ENCODE measurements at places on chromosomes 11 and 22.

DNA sequence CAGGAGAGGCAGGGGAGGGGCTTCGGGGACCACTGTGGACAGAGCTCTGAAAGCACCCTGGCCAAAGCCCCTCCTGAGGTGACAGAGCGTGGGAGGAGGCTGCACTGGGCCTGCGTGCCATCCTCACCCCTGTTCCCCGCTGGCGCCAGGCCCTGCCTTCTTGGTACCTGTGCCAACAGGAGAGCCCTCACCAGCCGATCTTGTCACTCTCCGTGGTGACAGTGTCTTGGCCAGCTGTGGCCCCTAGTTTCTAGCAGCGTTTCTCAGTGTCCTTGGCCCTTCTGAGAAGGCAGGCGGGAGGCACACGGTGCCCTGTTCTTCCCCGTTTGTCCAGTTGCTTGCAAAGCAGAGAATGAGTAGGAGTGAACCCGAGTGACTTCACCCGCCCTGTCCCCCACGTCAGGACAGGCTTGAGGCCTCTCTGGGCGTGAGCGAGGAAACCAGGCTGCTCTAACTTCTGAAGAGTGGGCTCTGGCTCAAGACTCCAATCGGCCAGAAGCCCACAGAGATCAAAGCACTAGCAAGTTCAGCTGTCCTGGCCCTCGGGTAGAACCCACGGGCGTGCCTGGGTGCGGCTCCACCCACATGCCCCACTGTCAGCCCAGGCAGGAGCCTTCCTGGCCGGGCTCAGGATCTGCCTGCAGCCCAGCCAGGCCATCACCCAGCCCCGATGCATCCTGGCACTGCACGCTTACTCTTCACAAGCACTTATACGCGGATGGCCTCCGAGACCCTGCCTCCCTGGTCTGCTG lies 60.2 kb upstream of the EMID1 start:
- DNase-seq: no peak

DNA sequence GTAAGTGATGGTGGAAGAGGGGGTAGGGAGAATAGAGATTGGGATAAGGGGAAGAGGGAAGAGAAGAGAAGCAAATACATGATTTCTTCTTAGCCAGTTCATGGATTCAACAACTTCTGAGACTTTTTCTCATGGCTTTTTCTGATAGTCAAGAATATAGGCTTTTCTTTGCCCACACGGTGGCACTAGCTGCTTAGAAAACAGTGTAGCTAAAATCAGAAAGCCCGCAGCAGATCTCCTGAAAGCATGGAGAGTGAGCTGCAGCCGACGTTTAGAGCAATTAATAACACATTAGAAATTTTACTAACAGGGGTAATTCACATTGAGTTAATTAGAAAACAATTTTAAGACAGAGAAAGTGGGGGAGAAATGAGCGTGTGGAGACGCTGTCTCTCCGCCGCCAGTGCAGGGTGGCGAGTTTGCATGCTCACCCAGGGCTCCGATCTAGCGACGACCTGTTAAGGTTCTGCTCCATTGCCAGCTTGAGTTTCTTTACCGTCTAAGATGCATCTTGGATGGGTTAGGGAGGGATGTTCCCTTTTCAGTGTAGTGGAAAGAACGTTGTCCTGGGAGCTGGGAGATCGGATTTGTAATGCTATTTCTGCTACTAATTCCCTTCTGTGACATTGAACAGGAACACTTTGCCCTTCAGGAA lies 3.3 kb upstream of the RAG1 start:
- peak; percentile 13 for DNase-seq

GRCh38 chr11:118068206-118068944 lies 8.5 kb upstream of the TMPRSS4 start:
- no peak for DNase-seq

DNA sequence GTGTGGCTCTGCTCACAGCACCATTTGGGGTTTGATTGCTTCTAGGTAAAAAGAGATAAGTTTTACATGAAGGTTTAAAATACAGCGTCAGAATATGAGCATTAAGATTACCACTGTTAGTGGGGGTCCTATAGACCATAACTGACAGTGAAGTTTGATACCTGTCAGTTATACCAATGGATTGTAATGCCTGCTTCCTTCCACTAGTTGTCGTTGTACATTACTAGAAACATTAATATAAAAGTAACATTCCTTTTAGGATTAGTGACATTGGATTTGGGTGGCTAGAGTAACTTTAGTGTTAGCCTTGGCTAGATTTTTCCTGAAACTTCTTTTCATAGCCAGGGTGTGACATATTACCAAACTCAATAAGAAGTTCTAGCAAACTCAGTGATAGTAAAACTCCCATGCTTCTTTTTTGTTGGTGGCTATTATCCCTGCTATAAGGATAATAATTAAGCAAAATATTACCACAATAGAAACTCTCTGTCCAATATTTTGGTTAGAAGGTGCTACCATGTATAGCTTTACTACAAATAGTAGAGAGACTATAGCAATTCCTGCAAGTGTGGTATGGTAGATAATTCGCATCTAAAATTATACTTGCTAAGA lies 57.1 kb downstream of the FAM181B start:
- DNase-seq: no peak

DNA sequence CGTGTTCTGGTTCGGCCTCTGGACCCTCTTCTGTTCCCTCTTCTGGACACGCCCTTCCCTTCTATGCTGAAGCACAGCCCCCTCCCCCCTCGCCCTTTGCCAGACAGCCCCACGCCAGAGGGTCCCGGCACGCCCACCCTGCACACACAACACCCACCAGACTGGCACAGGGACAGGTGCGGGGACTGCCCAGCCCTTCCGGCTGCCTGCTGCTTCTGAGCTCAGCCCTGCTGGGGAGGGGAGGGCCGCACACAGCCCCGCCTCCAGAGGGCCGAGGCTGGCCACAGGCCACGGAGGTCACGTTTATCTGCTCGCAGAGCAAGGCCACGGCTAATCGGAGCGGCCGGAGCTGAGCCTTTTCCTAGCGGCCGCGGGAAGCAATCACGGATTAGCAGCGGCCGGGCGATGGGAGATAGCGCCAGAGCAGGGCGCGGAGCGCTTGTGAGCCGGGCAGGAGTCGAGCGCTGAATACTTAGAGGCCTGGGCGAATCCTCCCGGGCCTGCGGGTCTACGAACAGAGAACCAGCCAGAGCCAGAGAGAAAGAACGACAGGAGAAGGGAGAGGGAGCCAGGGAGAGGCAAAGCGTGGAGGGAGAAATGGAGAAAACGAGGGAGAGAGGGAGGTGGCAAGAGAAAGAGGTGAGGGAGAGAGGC lies 21.5 kb downstream of the OTUB1 start:
- no peak for DNase-seq

Measured in GDM1 (cell line).